Activated CD4-positive, alpha-beta T cell treated with anti-CD3 and anti-CD28 coated beads, Interleukin-2, amount 10 ng/mL, durations not matched to agents 24 days and 14 days (primary cell): ENCODE measurements at places on chromosomes 11 and 22.
A peak's percentile ranks its signal among the peaks of the same experiment; 100 is the strongest.

DNA sequence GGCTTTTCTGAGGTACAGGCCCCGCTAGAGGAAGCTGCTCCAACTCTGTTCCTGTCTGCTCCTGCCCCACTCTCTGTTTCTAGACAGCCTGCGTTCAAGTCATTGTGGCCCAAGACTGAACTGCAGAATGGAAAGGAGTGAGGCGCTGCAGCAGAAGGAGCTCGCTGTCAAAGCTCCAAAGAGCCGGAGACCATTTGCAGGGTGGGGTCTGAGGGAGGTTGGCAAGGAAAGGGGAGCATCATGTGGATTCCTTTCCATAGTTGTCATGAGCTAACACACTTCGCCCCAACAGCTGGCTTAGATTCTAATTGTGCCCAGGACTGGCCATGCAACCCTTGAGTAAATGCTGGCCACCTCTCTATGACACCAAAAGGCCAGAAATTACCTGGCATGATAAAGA lies 18.8 kb downstream of the APOL4 start:
- DNase-seq: no peak

- peak; percentile 73 for DNase-seq
Measured at GRCh38 chr22:39530692-39531331, 1.7 kb downstream of the RPS19BP1 start.

DNA sequence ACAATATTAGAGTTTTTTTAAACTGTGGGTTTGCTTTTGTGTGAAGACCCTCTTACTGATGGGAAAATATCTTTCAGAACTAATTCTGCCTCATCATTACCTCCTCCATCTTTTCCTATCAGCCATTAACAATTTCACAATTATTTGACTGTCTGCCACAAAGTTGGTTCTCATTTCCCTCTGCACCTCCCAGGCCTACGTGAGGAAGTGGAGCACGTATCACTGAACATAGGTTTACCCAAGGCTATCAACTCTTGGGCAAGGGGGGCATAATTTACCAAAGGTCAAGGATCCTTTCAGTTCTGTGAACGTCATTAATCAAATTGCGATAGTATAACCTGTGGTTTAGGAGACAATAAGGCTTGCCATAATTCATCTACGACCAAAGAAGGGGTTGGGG lies 60.0 kb downstream of the LIF start:
- DNase-seq: no peak

DNA sequence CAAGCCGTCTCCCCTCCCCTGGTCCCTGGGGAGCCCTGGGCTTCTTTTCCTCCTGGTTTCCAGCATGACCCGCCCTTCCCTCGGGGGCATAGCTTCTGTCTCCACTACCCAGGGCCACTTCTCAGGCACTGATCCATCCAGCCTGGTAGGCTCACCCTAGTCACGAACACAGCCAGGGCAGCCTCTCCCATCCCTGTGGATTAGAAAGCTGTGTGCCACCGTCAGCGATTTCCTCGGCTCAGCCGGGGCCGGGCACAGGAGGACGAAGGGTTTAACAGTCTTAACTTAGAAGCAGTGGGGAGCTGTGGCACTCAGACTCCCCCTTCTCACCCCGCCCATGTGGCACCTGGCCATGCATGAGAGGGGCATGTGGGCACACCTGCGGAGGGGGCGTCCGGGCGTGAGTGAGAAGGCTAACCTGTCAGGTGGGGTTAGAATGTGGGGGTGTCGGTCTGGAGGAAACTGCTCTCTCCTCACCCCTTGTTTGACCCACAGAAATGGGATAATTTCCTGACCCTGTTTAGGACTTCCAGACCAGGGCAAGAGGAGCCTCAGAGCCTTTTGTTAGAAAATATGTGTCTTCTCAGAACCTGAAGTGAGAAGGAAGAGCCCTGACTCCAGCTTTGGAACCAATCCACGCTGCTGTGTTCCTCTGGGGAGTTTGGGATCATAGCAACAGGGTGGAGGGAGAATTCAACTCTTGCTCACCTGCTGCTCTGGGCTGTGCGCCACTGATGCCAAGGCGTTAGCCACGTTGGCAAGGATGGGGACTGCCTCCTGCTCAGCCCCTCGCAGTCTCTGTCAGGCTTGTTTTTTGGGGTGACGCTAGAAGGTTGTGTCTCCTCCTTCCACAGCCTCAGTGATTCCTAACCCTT lies 14.6 kb downstream of the GLB1L2 start:
- DNase-seq: no peak

GRCh38 chr11:17511571-17511970 lies 32.6 kb downstream of the USH1C start:
- DNase-seq: no peak
